A549 treated with Hydrocortisone at 1 μM for 4 hours (cell line): ENCODE measurements at places on chromosomes 2 and 18. TPM values are rescaled to one million over a fixed set of nuclear protein-coding genes. Genes with fewer than 3 reads are reported as not detected.

Gene CLEC4F
- total RNA-seq = not detected in 5 replicates

Gene DPYSL5
- total RNA-seq = 3.8 to 6.2 TPM (median 5.2 TPM) in 5 replicates

Gene GPN1
- total RNA-seq = 57.0 to 65.3 TPM (median 59.1 TPM) in 5 replicates

Gene IL37
- not detected in 5 replicates for total RNA-seq
